ENCODE measurements at places on chromosomes 3 and 15.

DNA sequence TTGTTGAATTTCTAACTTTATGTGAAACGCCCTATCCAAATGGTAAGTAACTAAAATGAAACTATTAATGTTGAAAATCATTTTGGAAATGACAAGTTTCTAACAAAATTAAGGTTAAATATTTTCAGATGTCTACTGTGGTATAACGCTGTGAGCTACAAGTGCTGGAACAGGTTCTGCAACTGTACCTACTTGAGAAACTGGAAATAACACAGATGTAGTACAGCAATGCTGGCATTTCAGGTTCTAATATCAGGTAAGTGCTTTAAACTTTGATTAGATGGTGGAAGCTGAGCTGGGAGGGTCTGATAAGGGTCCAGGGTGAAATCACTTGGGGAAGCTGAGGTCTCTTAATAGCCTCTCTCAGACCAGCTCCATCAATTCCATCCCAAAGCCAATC is 315.1 kb downstream of the STXBP5L start:
- no peak for DNase-seq

DNA sequence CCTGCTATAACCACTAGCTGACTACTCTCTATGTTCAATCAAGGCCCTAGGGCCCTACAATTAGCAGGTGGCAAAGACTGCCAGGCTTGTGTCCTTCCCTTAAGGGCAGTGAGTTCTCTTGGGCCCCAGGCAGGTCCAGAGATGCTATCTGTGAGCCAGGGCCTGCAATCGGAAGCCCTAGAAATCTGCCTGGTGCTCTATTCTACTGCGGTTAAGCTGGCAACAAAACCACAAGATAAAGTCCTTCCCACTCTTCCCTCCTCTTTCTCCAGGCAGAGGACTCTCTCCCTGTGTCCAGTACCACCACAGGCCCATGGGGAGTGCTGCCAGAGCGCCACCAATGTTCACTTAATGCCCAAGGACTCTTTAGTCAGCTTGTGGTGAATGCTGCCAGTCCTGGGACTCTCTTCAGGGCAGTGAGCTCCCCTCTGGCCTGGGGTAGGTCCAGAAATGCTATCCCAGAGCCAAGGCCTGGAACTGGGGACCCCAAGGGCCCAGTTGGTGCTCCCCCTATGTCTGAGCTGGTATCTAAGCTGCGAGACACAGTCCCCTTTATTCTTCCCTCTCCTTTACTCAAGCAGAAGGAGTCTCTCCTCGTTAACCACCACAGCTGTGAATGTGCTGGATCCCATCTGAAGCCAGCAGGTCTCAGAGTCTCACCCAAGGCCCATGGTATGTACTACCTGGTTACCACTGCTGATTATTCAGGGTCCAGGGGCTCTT is 34.7 kb downstream of the XXYLT1 start:
- no peak for DNase-seq

GRCh38 chr3:180684807-180685206 is 5.5 kb upstream of the CCDC39 start:
- DNase-seq: no peak

- DNase-seq: no peak
Observed at GRCh38 chr15:101058735-101059134, 139.6 kb downstream of the LRRK1 start.

DNA sequence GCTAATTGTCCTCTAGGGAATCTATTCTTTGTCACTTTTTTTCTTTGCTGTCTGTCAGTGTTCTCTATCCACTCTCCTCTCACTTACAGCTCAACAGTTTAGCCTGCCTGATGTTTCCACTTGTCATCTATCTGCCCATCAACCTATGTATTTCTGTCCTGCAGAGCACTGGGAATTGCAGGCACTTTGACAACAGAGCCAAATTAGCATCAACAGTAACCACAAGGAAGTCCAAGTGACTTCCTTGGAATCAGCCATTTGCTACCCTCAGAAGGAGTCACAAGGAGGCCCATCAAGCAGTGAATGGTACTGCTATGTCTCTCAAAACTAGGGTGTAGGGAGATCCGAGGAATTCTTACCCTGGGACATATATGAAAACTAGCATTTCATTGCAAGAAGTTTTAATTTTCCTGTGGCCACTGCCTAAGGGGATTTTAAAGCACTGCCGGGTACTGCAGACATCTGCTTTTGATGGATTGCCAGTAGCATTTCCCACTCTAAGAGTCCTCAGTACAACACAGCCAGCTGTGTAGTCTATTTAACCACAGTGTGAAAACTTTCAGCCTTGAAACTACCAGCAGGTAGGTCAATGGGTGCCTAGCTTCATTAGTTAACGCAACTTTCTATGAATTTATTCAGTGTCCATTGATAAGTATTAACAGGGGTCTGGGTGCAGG is 898.8 kb downstream of the NTRK3 start:
- no peak for DNase-seq

- no peak for DNase-seq
Observed at GRCh38 chr3:142244056-142244455, 18.7 kb upstream of the GK5 start.

DNA sequence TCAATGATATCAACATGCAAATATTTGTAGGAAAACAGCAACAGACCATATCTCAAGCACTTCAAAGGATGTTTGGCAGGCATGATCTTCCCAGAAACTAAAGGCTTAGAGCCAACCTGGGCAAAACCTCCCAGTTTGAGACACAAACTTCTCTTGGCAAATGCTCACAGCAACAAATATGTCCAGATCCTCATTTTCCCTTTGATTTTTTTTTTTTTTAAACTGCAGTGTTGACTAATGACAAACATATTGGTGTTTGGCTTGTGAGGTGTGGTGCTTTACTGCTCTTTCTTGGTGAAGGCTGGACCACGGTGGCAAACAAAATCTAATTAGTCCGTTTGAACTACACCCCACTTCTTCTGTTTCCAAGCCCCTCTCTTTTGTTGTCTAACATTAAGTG is 87.2 kb downstream of the EBLN2 start:
- no peak for DNase-seq

- no peak for DNase-seq
Observed at GRCh38 chr3:4271834-4272233, 31.3 kb upstream of the SETMAR start.

DNA sequence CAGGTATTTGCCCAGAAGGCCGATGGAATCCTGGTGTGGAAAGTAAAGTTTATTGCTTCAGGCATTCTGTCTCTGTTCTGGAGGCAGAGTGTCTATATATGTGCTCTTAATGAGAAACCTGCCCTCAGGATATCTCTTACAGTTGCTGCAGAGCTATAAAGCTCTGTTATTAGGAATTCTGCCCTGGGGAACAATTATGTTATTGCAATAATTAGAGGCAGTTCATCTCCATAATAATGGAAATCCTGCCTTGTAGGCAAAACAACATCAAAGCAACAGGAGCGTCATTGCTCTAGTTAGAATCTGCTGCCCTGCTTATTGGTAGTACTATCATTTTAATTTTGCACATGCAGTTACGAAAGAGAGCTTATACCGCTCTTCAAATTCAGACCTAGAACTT is 175.6 kb downstream of the IL5RA start:
- DNase-seq: no peak

GRCh38 chr15:95770196-95770595 is 560.3 kb upstream of the NR2F2 start:
- no peak for DNase-seq

GRCh38 chr15:77580996-77581682 is 51.6 kb downstream of the LINGO1 start:
- DNase-seq: no peak

DNA sequence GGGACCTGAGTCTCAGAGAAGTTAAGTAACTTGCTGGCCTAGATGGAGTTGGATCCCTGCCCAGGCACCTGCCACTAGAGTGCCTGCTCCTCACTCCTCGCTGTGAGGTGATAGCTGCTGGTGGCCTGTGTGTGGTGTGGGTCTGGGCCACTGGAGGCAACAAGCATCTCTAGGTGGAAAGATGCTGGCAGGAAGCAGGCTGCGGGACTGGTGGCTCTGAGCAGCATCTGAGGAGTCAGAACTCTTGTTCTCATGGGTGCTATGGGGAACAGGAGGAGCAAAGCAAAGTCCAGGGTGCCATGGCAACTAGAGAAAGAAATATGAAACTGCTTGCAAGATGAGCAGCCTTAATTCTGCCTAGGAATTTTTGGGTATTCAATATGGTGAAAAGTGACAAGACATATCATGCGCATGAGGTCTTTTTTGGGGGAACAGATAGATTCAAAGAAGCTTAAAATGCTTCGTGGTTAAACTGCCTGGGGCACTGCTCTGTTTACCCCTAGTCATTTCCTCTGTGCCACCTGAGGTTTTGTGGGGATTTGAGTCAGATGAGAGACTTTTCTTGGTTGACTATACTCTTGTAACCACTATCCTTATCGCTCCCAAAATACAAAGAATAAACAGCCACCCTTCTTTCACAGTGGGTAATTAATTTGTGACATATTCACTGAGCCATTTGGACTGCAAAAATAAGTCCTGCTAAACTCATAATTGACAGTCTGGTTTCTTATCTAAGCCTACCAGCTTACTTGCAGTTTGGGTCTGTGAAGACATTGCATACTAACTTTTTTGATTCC is 50.3 kb downstream of the MED12L start:
- DNase-seq: no peak

DNA sequence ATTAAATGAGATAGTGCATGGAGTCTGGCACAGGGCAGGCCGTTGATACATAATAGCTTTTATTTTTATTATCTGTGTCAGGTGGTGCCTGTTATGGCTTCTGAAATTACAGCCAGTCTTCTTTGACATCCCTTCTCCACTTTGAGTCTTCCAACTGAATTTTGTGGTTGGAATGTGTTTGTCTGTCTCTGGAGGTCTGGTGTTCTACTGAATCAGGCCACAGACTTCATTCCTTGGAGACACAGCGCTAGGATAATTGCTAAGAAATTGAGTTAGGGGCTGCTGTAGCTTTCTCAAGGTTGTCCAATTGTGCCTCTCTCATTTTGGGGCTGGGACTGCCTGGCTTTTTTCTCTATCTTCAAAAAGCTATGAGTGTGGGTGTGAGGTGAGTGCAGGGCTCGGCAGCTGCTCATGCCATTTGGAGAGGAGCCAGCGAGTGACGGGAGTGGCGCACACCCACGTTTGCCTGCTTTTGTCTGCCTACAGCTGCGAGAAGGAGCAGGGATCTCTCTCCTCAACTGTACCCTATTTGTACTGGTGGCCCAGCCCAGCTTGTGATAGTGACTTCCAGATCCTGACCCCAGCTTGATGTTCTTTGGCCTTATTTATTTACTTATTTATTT is 49.8 kb upstream of the SYN2 start:
- peak; percentile 58 for DNase-seq

DNA sequence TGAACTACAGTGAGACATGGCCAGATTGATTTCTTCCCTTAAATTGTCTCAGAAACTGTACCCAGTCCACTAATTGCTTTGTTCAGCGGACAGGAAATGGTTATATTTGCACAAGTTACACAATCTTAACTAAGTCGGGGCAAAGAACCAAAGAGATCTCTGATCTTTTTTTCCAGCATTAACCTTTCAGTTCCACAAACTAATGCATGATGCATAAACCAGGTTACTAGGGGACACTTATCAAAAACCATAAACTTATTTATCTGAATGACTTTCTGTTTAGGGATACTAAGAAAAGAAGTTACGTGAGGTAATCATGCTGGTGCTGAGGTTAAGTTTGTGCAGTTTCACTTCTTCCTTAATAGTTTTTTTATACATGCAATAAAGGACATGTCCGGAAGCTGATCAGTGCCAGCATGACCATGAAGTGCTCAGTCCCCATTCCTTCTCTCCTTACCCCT is 22.4 kb downstream of the FNDC3B start:
- DNase-seq: peak; percentile 43

GRCh38 chr3:29789686-29790085 is 508.8 kb downstream of the RBMS3 start:
- DNase-seq: no peak

- DNase-seq: no peak
Observed at GRCh38 chr3:164040991-164041390, 1037.3 kb downstream of the SI start.

DNA sequence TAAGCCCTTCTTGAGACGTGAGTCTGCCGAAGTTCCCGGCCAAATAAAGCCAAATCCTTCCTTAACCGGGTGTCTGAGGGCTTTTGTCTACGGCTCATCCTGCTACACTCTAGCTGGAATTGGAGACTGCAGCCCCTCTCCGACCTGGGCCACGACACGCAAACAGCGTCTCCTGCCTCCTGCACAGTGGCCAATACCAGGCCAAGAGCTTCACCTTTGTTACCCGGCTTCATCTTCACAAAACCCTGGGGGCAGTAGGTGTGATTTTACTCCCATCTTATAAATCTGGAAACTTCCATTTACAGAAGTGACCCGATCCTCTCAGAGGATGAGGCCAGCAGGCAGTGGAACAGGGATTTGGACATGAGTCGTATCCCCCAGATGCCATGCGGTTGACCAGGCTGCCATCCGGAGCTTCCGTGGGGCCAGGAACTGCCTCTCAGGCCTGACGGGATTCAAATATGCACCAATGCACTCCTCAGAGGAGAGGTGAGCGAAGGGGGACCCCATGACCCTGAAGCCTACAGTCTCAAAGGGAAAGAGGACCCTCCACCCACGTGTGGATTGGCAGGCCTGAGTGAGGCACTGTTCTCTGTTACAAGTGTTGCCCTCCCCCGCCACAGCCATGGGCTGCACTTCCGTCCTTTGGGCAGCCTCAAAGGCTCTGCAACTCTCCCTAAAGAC is 53.2 kb upstream of the KLF13 start:
- no peak for DNase-seq

Data from transverse colon (tissue), 4 donors.